ENCODE measurements at places on chromosomes 2 and 18. TPM values are rescaled to one million over a fixed set of nuclear protein-coding genes. Genes with fewer than 3 reads are reported as not detected.

ALPP gene
- total RNA-seq: not detected

GPBAR1 gene
- total RNA-seq: 1.4 TPM

DNAJC5G gene
- total RNA-seq: not detected

SLC35G4 gene
- total RNA-seq: not detected

HPCAL1 gene
- 28.1 TPM for total RNA-seq

NXPH2 gene
- not detected for total RNA-seq

CPO gene
- total RNA-seq: 0.14 TPM

SP100 gene
- total RNA-seq: 39.0 TPM

SCYGR4 gene
- not detected for total RNA-seq

RRM2 gene
- total RNA-seq: 3.0 TPM

Data from pancreas (tissue), 10 donors.